Stimulated activated CD4-positive, alpha-beta T cell treated with anti-CD3 and anti-CD28 coated beads, Interleukin-2, amount 100 ng/mL, for 24 hours (primary cell): ENCODE measurements at places on chromosomes 5 and 9.

DNA sequence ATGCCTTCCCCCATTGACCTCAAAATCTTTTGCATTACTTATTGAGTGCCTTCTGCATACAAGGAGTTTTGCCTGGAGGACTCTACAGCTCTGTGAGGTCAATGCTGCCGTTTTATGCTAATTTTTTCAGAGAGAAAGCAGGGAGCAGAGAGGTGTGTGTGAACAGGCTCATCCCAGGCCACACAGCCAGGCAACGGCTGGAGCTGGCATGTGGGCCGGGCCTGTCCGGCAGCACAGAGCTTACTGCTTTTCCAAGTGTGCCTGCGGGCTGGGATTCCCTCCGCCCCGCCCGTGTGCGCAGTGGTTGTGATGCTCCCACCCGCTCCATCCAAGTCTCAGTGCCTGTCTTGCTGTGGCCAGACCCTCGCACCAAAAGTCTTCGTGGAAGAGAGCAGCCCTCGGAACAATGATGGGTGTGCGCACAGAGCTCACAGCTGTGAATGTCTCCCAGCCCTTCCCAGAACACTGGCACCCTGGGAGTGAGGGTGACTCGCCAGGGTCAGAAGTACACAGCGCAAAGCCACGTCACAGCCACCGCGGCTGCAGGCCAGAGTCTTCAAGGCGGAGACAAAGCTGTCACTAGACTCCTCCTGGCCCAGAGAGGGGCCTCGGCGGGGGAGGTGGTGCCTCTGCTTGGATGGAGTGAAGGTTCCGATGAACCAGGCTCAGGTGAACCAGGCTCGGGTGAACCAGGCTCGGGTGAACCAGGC lies 82.8 kb downstream of the COL5A1 start:
- no peak for DNase-seq

DNA sequence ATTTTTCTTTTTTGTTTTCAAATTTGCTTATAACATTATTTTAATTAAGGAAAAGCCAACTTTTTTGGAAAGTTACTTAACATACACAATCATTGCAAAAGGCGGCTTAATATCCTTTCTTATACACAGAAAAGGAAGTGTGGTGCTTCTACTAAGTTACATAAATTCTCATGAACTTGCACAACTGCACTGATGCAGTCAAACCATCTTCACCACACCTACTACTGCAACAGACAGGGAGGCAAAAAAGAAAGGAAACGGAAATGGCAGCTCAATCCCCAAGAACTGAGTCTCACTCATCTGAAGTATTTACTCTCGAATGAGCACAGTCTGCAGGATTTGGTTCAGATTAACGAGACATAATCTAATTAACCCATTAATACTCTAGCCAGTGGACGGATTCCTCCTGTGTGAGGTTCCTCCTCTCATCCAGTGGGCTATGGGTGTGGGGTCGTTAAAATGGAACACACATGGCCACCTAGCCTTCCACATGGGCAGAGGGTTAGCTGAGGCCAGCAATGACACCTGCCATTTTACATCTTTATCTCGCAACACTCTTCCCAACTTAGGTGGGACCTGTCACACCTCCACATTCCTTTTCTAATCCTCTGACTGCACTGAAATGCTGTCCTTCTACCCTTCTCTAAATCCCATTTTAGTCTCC lies 30.0 kb downstream of the GOLM1 start:
- no peak for DNase-seq

DNA sequence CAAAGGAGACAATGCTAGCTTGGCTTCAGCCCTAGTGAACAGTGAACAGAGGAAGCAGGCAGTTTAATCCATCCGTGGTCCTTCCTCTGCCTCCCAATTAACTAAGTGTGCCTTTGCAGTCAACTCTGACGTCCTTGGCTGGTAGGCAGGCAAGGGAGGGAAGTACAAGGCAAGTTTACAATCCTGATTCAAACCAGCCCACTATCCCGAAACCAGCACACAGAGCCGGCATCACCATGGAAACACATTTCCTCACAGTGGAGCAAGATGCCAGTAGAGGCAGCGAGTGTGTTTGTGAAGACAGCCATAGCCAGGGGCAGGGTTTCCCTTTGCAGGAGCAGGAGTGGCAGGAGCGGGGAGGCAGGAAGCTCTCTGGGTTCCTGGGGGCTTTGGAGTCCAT lies 73.9 kb downstream of the GOLPH3 start:
- DNase-seq = no peak

DNA sequence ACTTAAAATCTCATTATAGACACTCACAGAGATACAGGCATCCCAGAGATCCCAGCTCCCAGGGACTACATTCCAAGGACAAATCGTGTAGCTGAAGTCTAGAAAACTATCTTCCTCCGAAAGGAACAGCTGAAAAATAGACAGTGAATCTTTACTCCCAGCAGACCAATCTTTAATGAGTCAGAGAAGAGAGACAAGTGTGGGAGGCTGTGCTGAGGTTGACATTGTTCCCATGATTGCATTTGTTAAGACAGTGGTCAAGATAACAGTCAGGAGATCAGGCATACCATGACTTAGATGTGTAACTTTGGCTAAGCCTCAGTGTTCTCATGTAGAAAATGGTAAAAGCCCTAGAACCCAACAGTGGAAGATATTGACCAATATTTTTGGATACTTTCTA lies 120.7 kb downstream of the PAPPA start:
- DNase-seq = no peak

DNA sequence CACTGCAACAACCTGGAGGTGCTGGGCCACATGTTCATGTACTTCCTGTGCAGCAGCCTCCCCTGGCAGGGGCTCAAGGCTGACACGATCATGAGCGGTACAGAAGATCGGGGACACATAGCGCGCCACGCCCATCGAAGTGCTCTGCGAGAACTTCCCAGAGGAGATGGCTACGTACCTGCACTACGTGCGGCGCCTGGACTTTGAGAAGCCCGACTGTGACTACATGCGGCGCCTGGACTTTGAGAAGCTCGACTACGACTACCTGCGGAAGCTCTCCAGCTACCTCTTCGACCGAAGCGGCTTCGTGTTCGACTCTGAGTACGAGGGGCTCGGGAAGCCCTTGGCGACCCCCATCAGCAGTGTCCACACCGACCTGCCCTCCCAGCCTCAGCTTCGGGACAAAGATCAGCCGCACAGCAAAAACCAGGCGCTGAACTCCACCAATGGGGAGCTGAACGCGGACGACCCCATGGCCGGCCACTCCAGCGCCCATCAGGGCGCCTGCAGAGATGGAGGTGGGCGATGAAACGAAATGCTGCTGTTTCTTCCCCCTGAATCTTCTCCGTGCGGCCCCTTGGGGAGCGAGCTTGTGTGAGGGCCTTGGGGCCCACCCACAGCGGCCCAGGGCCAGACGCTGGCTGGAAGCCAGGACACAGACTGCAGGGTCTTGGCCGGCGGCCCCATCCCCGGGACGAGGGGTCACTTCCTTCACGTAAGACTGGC lies 56.5 kb downstream of the JAK2 start:
- no peak for DNase-seq

- DNase-seq = no peak
Measured at GRCh38 chr5:131684595-131684994, 49.6 kb upstream of the RAPGEF6 start.

DNA sequence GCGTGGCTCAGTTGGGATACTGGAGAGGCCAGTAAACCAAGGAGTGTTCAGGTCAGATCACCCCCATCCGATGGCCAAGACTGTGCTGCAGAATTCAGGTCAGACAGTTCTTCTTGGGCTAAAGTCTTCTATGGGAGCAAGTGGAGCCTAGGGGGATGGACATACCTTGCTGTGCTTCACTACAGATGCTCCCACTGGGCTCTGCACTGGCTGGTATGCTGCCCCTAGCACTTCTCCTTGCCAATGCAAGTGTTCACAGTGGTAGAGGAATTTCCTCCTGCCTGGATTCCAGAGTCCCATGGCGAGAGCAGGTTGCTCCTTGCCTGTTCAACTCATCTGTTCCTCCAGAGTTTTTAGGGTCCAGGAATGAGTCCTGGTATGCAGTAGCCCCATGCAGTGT lies 134.2 kb upstream of the EDIL3 start:
- no peak for DNase-seq
